Uterine smooth muscle cell (primary cell): ENCODE measurements at places on chromosomes 3 and 15. TPM values are rescaled to one million over a fixed set of nuclear protein-coding genes. Genes with fewer than 3 reads are reported as not detected.

The SPESP1 gene
- 1.2 and 3.2 TPM in 2 replicates for total RNA-seq

The SNTN gene
- total RNA-seq: not detected in 2 replicates

The TOP2B gene
- 105 and 113 TPM in 2 replicates for total RNA-seq

The DAPK2 gene
- total RNA-seq: 4.2 and 5.8 TPM in 2 replicates

The EIF5A2 gene
- 14.2 and 16.9 TPM in 2 replicates for total RNA-seq

The RHOV gene
- not detected in 2 replicates for total RNA-seq

The SERPINI2 gene
- not detected in 2 replicates for total RNA-seq

The NIPA2 gene
- 67.6 and 94.3 TPM in 2 replicates for total RNA-seq

The FEM1B gene
- total RNA-seq: 57.2 and 77.5 TPM in 2 replicates

The PRICKLE2 gene
- 12.8 and 28.5 TPM in 2 replicates for total RNA-seq

The SLC6A20 gene
- not detected in 2 replicates for total RNA-seq

The CCR5 gene
- total RNA-seq: 0.11 TPM in 1 of 2 replicates, not detected in the other

The BFSP2 gene
- total RNA-seq: not detected in 2 replicates

The NRROS gene
- 2.2 and 3.0 TPM in 2 replicates for total RNA-seq

The ATP13A5 gene
- total RNA-seq: not detected in 2 replicates

The OR5K4 gene
- total RNA-seq: not detected in 2 replicates

The ABI3BP gene
- 7.0 and 11.5 TPM in 2 replicates for total RNA-seq

The C3orf22 gene
- total RNA-seq: not detected in 2 replicates

The LRRIQ4 gene
- total RNA-seq: 0.11 TPM in 1 of 2 replicates, not detected in the other

The GUCA1C gene
- total RNA-seq: not detected in 2 replicates

The CYP1A2 gene
- total RNA-seq: not detected in 2 replicates

The AKAP13 gene
- total RNA-seq: 80.1 and 93.7 TPM in 2 replicates

The CD276 gene
- total RNA-seq: 151 and 164 TPM in 2 replicates

The SUSD5 gene
- 2.3 and 4.1 TPM in 2 replicates for total RNA-seq

The ALDH1L1 gene
- 0.25 TPM in 1 of 2 replicates, not detected in the other for total RNA-seq

The GORASP1 gene
- 31.0 and 34.9 TPM in 2 replicates for total RNA-seq

The WDR48 gene
- 42.5 and 47.2 TPM in 2 replicates for total RNA-seq

The NRG4 gene
- total RNA-seq: not detected in 2 replicates

The COMMD2 gene
- 26.8 and 28.4 TPM in 2 replicates for total RNA-seq

The FAM240A gene
- total RNA-seq: not detected in 2 replicates

The GOLGA8R gene
- total RNA-seq: 1.9 and 4.6 TPM in 2 replicates

The C2CD4A gene
- 0.12 TPM in 1 of 2 replicates, not detected in the other for total RNA-seq

The COLQ gene
- 0.66 and 0.75 TPM in 2 replicates for total RNA-seq

The ERICH6 gene
- 0.22 TPM in 1 of 2 replicates, not detected in the other for total RNA-seq

The EID1 gene
- 425 and 445 TPM in 2 replicates for total RNA-seq

The ITIH4 gene
- 0.66 and 1.7 TPM in 2 replicates for total RNA-seq

The IL16 gene
- 0.22 and 0.25 TPM in 2 replicates for total RNA-seq

The XCR1 gene
- under 0.01 TPM in 1 of 2 replicates, not detected in the other for total RNA-seq

The PIGBOS1 gene
- total RNA-seq: 10.6 and 11.5 TPM in 2 replicates

The ABCF3 gene
- total RNA-seq: 51.6 and 57.7 TPM in 2 replicates

The CRYGS gene
- total RNA-seq: 1.00 and 2.1 TPM in 2 replicates
